ENCODE measurements at places on chromosomes 7 and 10.
A peak's percentile ranks its signal among the peaks of the same experiment; 100 is the strongest.

DNA sequence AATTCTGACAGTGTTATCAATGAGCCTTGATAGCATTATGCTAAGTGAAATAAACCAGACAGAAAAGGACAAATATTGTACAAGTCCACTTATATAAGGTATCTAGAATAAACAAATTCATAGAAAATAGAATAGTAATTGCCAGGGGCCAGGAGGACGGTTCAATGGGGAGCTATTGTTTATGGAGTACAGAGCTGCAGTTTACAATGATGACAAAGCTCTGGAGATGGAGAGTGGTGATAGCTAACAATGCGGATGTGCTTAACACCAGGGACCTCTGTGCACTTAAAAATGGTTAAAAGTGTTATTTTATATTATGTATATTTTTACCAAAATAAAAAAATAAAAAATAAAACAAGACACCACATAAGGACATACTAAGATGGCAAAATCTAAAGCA, 46.1 kb upstream of the ZNF33B start:
- no peak for DNase-seq

DNA sequence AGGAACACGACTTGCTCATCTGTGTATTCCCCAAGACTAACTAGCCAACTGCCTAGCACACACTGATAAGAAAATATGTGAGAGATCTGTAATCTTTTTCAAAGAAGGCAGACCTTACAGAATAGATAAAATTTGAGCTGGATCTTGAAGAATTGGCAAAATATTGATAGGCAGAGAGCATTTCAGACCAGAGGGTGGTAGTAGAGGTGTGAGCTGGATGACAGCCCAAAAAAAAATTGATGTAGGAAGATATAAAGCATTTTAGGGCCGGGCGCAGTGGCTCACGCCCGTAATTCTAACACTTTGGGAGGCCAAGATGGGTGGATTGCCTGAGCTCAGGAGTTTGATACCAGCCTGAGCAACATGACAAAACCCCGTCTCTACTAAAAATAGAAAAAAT, 1.2 kb upstream of the ZNF746 start:
- no peak for DNase-seq

- DNase-seq: no peak
Observed at GRCh38 chr10:28940158-28940888, 263.0 kb downstream of the BAMBI start.

DNA sequence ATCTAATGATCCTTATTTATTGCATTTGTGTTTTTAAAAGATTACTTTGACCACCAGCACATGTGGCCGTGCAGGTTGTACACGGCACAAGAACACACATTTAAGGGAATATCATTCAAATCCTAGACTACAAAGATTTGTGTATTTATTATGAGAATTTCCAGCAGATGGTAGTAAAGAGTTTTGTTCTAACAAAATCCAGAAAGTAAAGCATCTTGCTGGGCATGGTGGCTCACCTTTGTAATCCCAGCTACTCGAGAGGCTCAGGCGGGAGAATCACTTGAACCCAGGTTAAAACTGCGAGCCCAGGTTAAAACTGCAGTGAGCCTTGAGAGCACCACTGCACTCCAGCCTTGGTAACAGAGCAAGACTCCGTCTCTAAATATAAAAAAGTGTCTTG, 31.5 kb downstream of the MACROH2A2 start:
- no peak for DNase-seq

DNA sequence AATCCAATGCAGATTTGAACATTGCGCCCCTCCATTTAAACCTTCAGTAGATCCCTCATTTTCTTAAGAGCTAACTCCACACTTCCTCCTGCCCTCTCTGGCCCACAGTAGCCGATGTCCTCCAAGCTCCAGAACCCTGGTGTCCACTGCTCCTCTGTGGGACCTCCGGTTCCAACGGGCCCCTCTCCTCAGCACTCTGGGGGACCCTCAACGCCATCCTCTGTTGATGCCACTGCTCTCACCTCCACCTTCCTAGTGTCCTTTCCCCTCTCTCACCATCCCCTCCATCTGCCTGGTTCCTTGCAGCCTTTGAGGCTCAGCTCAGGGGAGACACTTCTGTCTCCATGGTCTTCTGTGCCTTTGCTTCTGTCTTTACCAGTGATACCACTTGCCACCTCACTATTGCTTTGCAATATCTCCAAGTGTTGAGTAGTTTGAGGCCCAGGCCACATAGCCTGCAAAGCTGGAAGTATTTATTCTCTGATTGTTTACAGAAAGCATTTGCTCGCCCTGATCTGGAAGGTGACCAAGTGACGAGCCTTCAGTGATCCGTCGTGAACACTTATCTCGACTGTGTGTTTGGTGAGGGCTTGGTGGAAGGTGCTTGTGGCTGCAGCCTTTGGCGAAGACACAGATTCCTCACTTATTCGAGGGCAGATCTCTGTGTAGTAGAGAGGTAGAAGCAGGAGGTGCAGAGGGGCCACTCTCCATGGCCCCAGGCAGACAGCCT, 104.8 kb upstream of the SHH start:
- no peak for DNase-seq

GRCh38 chr7:148212731-148213130, 377.8 kb upstream of the C7orf33 start:
- DNase-seq: peak; percentile 15

DNA sequence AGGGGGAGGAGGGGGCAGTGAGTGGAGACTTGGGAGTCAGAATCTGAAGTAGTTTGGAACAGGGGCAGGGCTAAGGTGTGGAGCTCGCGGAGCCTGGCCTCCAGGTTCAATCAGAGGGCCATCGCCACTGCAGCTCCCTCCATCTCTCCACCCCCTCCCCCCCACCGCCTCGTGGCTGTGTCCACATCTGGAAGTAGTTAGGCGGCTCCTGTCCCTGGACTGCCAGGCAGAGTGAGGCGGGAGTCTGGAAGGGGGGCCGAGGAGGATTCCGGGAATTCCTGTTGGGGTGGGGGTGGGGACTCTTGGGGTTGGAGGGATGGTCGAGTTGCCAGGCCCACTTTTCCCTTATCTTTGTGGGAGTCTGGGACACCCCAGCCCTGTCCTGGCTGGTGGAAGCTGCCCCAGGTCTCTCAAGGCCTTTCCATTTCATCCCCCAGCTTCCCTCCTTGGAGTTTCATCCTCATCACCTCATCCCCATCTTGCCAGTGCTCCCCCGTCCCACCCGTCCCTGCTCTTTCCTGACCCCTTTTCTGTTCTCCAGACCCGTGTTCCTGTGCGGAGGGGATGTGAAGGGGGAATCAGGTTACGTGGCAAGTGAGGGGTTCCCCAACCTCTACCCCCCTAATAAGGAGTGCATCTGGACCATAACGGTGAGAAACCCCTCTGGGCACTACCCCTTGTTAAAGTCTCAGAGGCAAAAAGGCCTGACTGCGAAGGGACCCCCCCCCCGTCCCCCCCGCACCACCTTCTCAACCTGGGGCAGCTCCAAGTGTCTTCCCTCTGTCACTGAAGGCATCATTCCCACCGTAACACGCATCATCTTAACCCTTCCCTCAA, 944 bp downstream of the PCOLCE start:
- peak; percentile 96 for DNase-seq
